ENCODE measurements at places on chromosomes 5 and 9.

- no peak for DNase-seq
Measured at GRCh38 chr5:39876146-39876545, 451.4 kb upstream of the DAB2 start.

- no peak for DNase-seq
Measured at GRCh38 chr5:175921061-175921730, 46.9 kb downstream of the THOC3 start.

DNA sequence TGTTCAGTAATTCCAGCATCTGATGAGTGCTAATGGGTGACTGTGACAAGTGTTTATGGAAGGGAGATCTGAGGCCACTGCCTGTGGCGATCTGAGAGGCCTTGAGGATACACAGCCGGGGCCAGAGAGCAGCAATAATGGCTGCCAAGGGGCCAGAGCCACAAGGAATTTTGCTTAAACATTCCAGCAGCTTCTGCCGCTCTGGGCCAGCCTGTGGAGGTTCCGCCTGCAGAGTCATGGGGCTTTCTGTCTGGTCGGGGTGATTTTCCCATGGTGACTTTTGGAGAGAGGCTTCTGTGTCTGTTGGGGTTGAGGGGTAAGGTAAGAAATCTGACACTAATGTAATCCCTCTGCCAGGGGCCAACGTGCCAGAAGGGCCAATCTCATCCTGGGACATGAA, 353.5 kb downstream of the ADAMTS6 start:
- no peak for DNase-seq

- peak; percentile 94 for DNase-seq
Measured at GRCh38 chr5:144187699-144188294, 17.1 kb downstream of the KCTD16 start.

GRCh38 chr5:6837519-6838110, 124.4 kb downstream of the TENT4A start:
- no peak for DNase-seq

- DNase-seq = no peak
Measured at GRCh38 chr9:76591256-76591950, 132.4 kb downstream of the GCNT1 start.

GRCh38 chr5:65727491-65728156, 5.6 kb downstream of the NLN start:
- DNase-seq = no peak

GRCh38 chr9:112841261-112841660, 49.4 kb downstream of the SLC46A2 start:
- DNase-seq = no peak

- no peak for DNase-seq
Measured at GRCh38 chr5:165202519-165202910, 1697.1 kb downstream of the MAT2B start.

GRCh38 chr9:68998812-68999211, 15.1 kb downstream of the PRKACG start:
- no peak for DNase-seq

Data from AG09319 (cell line).